LHCN-M2 (cell line): ENCODE measurements at places on chromosomes 7 and 10. TPM values are rescaled to one million over a fixed set of nuclear protein-coding genes. Genes with fewer than 3 reads are reported as not detected.

DNA sequence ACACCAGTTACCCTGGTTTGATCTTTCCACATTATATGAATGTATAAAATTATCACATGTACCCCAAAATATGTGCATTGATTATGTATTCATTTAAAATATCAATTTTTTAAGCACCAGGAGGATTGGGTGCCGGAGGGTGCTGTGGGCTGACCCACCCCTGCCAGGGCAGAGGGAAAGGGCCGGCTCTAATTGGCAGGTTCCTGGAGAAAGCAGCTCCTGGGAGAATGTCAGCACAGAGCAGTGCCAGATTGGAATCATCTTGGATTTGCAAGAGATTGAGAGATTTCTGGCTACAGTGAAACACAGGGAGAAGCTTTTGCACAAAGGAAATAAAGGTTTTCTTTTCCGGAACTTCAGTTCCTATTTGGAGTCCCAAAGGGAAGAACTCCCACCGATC, 264.4 kb upstream of the TCERG1L start:
- no peak for DNase-seq

The LIPN gene
- not detected in 2 replicates for total RNA-seq

The GDF2 gene
- total RNA-seq, result not detected in 2 replicates

GRCh38 chr7:37391791-37392672, 56.6 kb downstream of the ELMO1 start:
- DNase-seq, result no peak

The CFAP58 gene
- 1.4 TPM in 2 replicates for total RNA-seq

DNA sequence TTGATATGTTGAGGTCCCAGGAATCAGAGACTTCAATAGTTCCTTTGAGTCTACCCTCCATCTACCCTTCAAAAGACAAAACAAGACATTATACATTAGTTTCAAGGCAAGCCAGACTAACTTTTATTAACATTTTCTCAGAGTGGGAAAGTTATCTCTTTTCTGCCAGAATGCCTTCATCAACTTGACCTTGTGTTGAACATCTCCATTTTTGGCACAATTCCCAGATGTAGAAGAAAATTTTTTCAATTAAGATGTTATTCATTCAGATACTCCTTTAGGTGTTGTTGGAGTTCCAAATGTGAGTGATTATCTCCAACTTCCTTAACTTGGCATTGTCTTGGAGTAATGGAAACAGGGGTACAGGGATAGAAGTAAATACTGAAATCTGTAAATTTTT, 59.1 kb downstream of the NRF1 start:
- DNase-seq, result no peak

GRCh38 chr10:31134311-31134952, 102.8 kb upstream of the ZNF438 start:
- peak; percentile 76 for DNase-seq

GRCh38 chr10:133058331-133059092, 29.2 kb upstream of the ADGRA1 start:
- no peak for DNase-seq

The FAM25C gene
- total RNA-seq, result not detected in 2 replicates

DNA sequence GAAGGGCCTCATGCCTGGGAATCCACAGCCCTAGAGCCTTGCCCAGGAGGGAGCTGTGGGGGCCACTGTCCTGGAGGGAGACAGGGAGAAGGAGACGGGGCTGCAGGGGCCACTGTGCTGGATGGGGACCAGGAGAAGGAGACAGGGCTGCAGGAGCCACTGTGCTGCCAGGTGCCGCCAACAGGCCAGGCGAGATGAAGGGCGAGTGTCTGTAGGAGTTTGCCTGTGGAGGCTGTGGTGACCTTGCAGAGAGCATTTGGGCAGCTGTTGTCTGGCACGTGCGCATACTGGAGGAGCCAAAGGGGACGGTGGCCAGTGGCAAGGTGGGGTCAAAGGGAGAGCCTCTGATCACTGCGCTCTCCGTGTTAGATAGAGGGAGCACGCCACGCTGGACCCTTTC, 79.2 kb downstream of the NKX6-2 start:
- DNase-seq, result no peak

The NUTM2E gene
- 0.06 TPM in 1 of 2 replicates, not detected in the other for total RNA-seq

- DNase-seq, result peak; percentile 64
These were observed 20.3 kb upstream of the IGF2BP3 start for GRCh38 chr7:23490357-23491135.

DNA sequence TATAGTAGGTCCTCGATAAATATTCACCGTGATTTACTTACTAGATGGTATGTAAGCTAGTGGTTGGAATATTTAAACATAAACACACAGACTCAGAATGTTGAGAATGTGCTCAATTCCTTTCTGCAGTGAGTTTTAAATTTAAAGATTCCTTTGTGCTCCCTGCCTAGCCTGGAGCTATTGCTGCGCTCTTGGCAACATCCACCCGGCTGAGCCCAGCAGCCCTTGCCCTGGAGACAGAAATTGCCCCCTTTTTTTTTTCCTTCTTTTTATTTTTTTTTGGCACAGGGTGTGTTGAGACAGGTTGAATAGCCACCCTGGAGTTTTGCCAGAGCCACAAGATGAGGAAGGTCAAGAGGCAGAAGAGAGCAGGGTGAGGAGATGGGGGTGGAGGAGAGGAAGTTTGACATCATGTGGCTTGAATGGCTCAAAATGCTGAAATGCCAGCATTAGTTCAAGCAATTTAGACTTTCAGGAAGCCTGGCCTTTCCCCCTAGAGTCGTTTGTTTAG, 180.8 kb downstream of the PRKCQ start:
- no peak for DNase-seq

The SPDYE18 gene
- 0.17 TPM in 1 of 2 replicates, not detected in the other for total RNA-seq

- no peak for DNase-seq
These were observed 12.6 kb upstream of the GSDME start for GRCh38 chr7:24769851-24770250.

GRCh38 chr7:95106401-95106800, 199.0 kb downstream of the PPP1R9A start:
- DNase-seq, result no peak

- DNase-seq, result no peak
These were observed 32.9 kb upstream of the PLPP4 start for GRCh38 chr10:120424198-120424464.

DNA sequence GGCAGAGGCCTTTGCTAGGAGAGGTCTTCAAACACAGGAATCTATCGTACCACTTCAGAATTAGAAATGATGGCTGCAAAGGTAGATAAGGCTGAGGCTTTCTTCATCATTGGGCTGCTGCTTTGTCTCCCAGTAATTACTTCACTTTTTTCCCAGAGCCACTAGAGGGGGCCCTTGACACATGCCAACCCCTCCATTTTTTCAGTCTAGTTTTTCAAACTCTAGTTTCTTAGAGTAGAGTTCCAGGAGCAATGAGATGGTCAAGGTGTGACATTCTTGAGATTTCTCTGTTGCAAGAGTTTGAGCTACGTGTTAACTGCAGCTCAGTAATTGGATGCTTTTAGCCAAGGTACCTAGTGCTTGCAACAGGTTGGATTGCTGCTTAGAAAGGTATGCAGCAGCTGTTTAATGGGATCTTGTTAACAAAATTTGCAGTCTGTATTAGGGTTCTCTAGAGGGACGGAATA, 33.8 kb upstream of the RBM20 start:
- peak; percentile 49 for DNase-seq

The TFR2 gene
- total RNA-seq, result 1.3 TPM in 2 replicates

GRCh38 chr7:114081606-114082425, 163.0 kb upstream of the PPP1R3A start:
- peak; percentile 65 for DNase-seq

The MRC1 gene
- total RNA-seq, result not detected in 2 replicates
